ENCODE measurements at places on chromosomes 12 and 14. TPM values are rescaled to one million over a fixed set of nuclear protein-coding genes. Genes with fewer than 3 reads are reported as not detected.

IGFBP6 gene
- 2.1 TPM for total RNA-seq

SERPINA3 gene
- total RNA-seq: 433 TPM

OAS2 gene
- 0.44 TPM for total RNA-seq

MFAP5 gene
- not detected for total RNA-seq

GALNT4 gene
- 5.2 TPM for total RNA-seq
